ENCODE measurements at places on chromosomes 5 and 9.

DNA sequence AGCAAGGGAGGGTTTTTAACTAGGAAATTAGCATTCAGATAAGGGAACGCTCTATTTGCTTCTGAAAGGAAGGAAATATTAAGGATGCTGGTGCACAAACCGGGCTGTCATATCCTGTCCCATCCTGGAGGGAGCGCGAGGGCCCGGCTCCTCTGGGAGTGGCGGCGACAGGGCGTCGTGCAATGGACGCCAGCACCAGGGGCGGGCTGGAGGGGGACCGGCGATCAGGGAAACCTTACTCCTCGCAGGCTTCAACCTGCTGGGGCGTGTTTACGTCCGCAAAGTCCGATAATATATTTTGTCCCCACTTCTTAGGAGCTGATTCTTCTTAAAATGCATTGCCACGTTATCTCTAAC lies 197.1 kb upstream of the TBCA start:
- DNase-seq, result no peak

DNA sequence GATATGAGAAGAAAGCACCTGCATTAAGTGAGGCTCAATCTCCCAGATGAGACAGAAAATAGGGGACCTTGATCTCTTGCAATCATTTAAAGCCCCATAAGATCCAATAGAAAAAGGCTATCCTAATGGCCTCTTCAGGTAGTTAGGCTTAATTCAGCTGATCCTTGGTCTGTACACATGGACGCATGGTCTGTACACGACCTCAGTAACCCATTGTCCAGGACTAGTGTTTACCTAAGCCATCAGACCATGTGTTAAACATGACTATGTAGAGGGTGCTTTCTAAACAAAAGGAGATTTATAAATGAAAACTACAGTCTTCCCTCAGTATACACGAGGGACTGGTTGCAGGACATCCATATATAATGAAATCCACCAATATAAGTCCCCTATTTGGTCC lies 7.5 kb downstream of the MARCHF3 start:
- DNase-seq, result no peak

- DNase-seq, result no peak
These were observed 2.6 kb upstream of the TNFAIP8 start for GRCh38 chr5:119353213-119353612.

GRCh38 chr5:63860379-63860778 lies 101.9 kb downstream of the HTR1A start:
- DNase-seq, result no peak

DNA sequence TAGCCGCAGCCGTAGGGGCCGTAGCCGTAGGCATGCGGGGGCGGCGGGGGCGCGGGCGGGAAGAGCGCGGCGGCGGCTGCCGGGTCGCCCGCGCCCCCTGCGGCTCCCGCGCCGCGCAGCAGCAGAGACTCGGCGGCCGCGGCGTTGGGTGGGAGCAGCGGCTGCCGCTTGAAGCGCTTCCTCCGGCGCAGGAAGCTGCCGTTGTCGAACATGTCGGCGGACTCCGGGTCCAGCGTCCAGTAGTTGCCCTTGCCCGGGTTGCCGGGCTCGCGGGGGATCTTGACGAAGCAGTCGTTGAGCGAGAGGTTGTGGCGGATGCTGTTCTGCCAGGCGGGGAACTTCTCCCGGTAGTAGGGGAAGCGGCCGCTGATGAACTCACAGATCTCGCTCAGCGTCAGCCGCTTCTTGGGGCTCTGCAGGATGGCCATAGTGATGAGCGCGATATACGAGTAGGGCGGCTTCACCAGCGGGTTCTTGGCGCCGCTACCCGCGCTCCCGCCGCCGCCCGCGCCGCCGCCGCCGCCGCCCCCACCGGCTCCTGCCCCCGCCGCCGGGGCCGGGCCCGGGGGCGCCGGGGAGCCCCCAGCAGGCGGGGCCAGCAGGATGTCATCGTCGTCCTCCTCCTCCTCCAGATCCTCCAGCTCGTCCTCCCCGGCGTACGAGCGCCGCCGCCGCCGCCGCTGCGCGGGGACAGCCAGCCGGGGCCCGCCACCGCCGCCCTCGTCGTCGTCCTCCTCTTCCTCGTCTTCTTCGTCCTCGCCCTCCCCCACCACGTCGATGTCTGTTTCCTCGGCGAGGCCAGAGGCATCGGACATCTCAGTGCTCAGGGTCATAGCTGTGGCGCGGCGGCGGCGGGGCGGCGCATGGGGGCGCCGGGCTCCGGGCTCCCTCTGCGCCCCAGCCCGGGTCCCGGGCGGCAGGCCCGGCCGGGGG lies 781 bp downstream of the FOXD1 start:
- no peak for DNase-seq

- DNase-seq, result no peak
These were observed 342.4 kb upstream of the GRIA1 start for GRCh38 chr5:153147891-153148623.

GRCh38 chr5:177389241-177390169 lies 5.3 kb downstream of the SLC34A1 start:
- DNase-seq, result no peak
